ENCODE measurements at places on chromosomes 5 and 9.

GRCh38 chr9:82180711-82181110, 192.1 kb downstream of the SPATA31D1 start:
- DNase-seq, result no peak

DNA sequence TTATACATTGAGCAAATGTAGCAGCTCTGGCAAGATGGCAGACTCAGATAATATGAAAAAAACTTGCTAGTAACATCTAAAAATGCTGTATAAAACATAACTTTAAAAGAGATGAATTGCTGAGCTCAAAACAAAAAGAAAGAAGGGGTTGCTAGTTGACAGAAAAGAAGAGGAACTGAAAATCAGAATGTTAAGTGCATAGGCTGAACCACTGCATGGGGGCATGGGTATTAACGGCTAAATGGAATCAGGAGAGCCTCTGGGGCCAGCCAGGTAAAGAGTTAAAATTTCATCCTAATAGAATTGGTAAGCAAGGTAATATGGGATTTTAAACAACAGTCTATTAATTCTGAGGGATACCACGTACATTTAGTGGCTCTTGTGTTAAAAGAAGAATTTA, 146.8 kb downstream of the SMC2 start:
- DNase-seq, result no peak

DNA sequence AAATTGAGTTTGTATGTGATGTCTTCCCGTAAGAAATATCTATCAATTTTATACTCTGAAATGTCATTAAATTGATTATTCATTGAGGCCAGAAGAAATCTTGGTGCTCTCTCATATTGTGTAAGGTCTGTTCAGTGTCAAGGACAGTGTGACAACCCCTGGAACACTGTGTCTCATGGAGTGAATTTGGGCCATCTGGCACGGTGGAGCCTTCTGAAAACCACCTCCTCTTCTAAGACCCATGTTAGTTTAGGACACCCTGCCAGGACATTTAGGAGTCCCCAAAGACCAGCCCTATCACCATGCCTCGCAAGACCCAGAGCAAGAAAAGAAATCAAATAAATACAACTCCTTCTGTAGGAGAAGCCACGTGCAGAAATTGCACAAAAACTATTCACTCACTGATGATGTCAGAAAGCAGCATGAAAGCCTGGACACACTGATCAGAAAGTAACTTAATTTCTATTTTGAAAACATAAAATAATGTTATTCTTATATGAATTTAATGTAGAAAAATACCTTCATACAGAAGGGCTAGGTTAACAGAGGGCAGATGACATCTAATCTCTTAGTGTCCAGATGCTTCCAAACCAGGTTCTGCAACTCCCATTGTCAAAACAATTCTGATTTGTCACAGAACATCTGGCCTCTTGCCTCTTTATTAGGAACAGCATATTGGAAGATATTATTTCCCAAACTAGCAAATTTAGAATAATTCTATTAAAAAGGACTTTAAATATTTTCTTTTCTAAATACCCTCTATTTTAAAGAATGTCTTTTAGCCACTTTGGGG, 298.8 kb downstream of the NR2F1-AS1 start:
- no peak for DNase-seq

DNA sequence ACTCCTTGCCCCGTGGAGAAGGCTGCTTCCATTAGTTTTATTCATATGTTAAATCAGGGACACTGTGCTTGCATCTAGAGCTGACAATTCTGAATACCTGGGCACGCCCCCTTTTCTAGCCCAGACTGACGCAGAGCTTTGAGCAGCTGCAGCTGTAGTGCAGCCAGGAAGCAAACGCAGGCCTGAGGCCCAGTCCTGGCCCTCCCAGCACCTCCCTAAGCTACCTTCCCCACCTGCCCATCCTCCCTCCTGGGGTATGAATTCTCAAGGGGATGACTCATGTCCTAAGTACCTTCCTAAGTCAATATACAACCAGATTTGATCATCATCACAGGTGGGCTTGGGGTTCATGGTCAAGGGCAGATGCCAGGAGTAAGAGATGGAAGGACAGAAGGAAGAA, 3.5 kb downstream of the PHF19 start:
- DNase-seq, result peak; percentile 86

DNA sequence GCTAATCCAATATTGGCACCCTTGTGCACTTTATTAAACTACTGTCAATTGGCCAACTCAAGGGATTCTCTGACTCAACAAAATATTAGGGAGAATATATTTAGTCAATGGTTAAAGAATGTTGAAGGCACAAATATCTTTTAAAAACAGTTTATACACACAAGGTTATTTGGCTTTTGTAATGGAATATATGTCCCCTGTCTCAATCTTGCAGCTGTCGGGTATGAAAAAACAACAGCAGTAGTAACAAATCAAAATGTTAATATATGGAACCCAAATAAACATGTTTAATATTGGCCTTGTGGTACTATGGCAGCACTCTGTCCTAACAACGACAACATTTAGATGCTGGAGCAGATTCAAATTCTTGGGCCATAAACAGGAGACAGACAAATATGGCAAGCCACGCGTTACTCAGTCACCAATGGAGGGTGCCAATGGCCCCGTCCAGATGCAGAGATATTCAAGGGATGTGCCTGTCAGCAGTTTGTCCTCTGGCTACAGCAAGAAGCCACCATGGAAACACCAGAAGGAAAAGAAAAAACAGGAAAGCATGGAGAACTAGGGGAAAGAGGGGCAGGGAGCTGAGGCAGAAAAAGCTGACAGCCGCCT, 342.0 kb downstream of the NDUFS4 start:
- DNase-seq, result no peak

DNA sequence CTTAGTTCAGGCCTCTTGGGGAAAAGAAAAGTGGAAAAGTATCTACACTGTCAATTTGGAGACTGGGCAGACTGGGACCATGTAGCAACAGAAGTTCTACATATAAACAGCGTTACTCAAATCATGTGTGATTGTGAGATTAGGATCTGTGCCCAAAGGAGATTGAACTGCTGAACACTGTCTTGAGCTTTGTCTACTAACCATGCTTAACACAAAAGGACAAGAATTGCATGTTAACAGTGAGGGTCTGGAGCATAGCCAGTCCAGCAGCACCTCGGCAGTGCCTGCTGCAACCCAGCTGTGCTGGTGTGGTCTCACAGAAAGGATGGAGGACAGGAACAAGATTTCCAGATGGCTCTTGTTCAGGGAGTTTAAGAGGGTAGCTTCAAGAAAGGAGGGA, 5.7 kb downstream of the PAM start:
- no peak for DNase-seq

GRCh38 chr5:95878417-95879323, 56.1 kb upstream of the GLRX start:
- DNase-seq, result no peak

GRCh38 chr9:98164912-98165311, 27.5 kb downstream of the CORO2A start:
- DNase-seq, result no peak

GRCh38 chr5:128965011-128965637, at the start of gene SLC27A6:
Gene SLC27A6 (plus strand): TSS chr5:128965488. CDS start chr5:128966138, 650 bp downstream.
- no peak for DNase-seq

GRCh38 chr5:57893926-57894325, 411.3 kb upstream of the ACTBL2 start:
- DNase-seq, result no peak

DNA sequence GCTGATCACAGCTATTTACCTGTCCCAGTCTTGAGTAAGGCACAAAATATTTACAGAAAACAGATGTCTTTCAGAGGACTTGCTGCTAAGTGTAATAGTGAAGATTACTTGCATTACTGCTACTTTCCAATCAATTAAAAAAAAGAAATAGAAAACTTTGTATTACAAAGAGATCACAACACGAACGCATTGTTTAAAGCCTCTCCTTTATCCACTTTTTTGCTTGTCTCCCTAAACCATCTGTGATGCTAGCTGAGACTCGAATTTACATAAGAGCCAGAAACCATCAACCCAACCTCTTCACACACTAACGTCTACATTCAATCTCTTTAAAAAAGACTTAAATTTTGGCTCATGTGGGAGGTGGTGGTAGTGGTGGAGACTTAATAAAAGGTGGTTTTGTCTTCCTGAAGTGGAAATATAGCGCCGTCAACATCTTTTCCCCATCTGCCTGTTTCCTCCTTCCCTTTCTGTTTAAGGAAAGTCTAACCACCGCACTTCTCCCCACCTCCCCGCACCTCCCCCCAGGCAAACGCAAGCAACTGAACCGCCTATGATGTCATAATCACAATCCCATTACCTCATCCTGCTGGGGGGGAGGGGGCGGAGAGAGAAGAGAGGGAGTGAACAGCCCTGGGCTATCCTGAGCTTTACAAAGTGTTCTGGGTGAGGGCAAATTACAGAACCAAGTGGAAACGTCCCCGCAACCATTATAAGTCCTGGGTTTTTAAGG, 948 bp upstream of the FAM53C start:
- no peak for DNase-seq

GRCh38 chr5:14270209-14270702, 127.1 kb downstream of the TRIO start:
- DNase-seq, result peak; percentile 63

DNA sequence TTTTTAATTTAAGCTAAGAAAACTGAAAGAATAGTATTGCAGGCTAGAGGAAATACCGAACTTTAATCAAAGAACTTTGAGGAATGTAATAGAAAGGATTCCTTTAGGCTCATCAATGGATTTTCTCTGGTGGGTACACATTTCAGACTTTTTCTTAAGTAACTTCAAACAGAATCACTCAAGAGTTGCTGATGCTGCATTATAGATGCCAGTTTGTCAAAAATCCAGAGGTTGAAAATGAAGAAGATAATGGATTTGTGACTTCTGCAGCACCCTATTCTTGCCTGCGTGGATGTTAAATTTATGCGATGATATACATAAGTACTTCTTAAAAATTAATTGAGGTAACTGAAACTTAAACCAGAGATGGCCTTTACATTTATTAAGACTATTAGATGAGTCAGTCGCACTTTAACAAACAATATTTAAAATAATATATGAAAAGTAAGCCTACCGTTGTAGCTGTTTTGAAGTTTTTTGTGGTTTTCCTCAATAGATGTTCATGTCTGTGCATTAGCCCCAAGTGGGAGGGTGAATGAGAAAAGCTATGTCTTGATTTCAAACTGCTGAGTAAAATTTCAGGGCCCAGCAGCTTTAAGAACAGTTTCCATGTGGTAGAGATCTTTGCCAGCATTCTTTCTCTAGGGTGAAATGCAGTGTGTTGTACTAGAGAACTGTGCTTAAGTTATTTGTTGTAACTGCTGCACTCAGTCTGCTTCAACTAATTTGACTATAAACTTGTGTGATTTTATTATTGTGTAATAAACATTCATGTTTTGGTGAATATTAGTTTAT, at the start of gene OGN:
OGN (minus strand) TSS at position 537 of the 795 bp plus-strand sequence. CDS start 1,171 bp downstream, outside the sequence.
- DNase-seq, result no peak

DNA sequence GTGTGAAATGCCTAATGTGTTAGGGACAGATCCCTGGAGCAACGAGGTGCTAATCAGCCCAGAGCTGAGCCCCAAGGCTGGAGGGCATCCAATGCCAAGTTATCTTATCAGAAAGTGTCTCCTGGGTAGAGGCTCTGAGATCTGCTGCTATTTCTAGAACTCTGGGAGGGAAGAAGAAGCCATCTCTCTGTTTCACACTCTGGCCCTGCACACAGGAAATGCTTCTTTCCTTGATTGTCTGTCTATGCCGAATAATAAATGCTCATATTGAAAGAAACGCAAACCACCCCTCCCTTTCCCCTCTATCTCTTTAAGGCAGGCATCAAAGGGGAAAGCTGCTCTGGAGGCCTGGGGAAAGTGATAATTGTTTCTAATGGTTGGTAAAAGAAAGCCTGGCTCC, 166.7 kb downstream of the PAPPA start:
- DNase-seq, result no peak

DNA sequence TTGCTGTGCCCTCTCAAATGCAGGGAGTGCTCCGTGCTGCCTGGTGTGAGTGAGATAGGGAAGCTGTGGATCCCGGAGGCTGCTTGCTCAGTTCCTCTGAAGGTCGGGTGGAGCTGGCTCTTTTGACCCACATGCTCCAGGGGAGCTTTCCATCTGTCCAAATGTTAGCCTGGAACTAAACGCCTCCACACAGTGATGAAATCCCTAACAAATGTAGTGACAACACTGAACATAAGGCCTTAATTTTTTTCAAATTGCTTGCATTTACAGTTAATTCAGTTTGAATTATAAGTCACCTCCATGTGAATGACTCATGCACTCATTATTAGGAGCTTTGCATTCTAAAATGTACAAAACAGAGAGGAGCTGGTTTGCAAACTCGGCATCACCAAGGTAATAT, 27.0 kb downstream of the PRDM6 start:
- no peak for DNase-seq

DNA sequence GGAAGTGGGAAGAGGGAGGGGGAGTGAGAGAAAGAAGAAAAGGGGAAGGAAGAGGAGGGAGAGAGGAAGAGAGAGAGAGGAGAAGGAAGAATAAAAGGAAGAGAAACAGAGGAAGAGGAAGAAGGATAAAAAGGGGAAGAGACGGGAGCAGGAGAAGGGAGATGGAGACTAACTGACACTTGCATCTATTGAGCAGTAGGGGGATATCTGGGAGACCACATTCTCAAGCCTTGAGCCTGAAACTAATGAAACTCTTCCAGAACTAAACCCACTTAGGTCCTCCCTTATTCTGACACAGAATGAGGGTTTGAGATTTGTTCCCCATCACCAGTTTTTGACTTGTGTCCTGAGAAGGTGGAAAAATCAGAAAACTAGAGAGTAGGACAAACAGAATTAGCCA, 533.3 kb downstream of the CDH12 start:
- no peak for DNase-seq

GRCh38 chr5:24509943-24510342, 134.8 kb downstream of the CDH10 start:
- no peak for DNase-seq

GRCh38 chr5:29263915-29264351, 1929.6 kb upstream of the CDH6 start:
- DNase-seq, result no peak

- DNase-seq, result peak; percentile 24
These were observed 130.9 kb upstream of the CHD1 start for GRCh38 chr5:99059685-99060084.

- no peak for DNase-seq
These were observed 97.7 kb upstream of the ANKRD55 start for GRCh38 chr5:56330806-56331205.

DNA sequence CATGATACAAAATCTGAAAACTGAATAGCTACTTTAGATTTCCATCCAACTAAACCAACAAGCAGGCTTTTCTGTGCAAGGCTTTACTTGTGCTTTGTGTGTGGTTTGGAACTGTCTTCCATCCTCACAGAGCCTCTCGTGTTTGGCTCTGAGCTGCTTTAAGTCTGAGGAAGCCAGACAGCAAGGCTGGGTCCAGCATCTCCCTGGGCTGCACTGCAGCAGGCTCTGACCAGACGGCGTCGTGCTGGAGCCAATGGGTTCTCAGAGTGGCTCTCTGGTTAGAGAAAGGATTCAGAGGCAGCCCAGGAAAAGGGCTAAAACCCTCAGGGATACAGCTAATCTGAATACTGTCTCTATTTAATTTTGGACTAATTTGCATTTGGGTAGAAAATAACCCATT, 207.9 kb upstream of the EFNA5 start:
- DNase-seq, result no peak

GRCh38 chr9:80502306-80502705, 930.5 kb downstream of the TLE4 start:
- no peak for DNase-seq

GRCh38 chr5:91487420-91487819, 104.3 kb upstream of the ARRDC3 start:
- DNase-seq, result no peak

GRCh38 chr5:13359344-13359743, 585.1 kb downstream of the DNAH5 start:
- no peak for DNase-seq

Measured in MM.1S (cell line).